Immature natural killer cell (primary cell): ENCODE measurements at places on chromosomes 6 and 20. TPM values are rescaled to one million over a fixed set of nuclear protein-coding genes. Genes with fewer than 3 reads are reported as not detected.

Gene ADTRP
- polyA plus RNA-seq: not detected

DNA sequence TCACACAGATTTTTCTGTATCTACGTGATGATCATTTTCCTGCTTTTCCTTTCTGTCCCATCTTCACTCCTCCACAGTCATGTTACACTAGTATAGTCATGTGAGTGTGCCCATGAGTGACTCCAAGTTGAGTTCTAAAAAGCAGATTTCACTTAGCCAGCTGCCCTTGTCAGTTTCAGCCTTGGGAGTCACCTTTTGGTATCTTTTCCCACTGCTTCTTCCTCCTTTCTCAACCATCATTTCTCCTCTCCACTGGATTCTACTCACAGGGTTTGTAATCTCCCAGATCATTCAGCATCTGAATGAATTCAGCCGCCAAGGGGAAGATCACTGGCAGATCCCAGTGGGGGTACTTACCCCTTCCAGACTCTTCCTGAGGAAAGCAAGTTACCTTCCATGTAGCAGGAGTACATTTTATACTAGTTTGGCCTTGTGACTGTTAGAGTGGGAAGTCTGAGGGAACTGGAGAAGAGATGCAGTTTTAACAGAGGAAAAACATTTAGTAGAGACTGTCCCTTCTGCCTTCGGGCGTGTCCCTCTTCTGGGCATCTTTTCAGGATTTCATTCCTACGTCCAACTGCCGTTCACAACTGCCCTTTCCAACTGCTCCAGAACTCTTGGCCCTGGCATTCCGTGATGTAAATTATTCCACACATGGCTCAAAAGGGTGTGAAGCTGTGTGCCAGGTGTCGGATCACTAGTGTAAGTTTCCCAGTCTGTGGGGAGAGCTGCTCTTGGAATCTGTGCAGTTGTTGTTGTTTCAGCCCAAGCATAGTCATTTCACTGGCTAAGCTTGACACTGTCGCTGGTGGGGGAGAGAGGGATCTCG, 38.9 kb downstream of the BICRAL start:
- peaks cover 27% of the 10 kb centered on the region for H3K4me1 ChIP-seq
- no peak overlapping the region for H3K4me3 ChIP-seq

Gene MED23
- 18.0 TPM for polyA plus RNA-seq

- H3K4me3 ChIP-seq: no peak overlapping the region
- H3K4me1 ChIP-seq: no peaks in the 10 kb centered on the region
- no peaks in the 10 kb centered on the region for H3K27me3 ChIP-seq
Measured at GRCh38 chr6:73560853-73561407, 40.1 kb upstream of the EEF1A1 start.

DNA sequence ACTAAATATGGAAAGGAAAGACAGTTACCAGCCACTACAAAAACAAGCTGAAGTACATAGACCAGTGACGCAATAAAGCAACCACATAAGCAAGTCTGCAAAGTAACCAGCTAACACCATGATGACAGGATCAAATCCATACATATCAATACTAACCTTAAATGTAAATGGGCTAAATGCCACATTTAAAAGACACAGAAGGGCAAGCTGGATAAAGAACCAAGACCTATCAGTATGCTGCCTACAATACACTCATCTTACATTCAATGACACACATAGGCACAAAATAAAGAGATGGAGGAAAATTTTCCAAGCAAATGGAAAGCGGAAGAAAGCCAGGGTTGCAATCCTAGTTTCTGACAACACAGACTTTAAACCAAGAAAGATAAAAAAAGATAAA, 24.1 kb downstream of the HLA-C start:
- no peak overlapping the region for H3K4me3 ChIP-seq
- H3K4me1 ChIP-seq: no peaks in the 10 kb centered on the region
- H3K36me3 ChIP-seq: peaks cover 11% of the 10 kb centered on the region

- H3K4me1 ChIP-seq: peaks cover 98% of the 10 kb centered on the region
- H3K36me3 ChIP-seq: no peaks in the 10 kb centered on the region
- DNase-seq: no peak
- H3K27ac ChIP-seq: peak overlapping the region; percentile 81
- H3K27me3 ChIP-seq: peaks cover 4% of the 10 kb centered on the region
- H3K4me3 ChIP-seq: peak overlapping the region; percentile 70
Measured at GRCh38 chr6:15265787-15266186, 19.9 kb downstream of the JARID2 start.

Gene CEP85L
- 21.5 TPM for polyA plus RNA-seq

- no peak overlapping the region for H3K4me3 ChIP-seq
Measured at GRCh38 chr20:43389211-43389610, 68.5 kb upstream of the SRSF6 start.

- no peak overlapping the region for H3K27ac ChIP-seq
- H3K4me1 ChIP-seq: no peaks in the 10 kb centered on the region
- no peaks in the 10 kb centered on the region for H3K36me3 ChIP-seq
- H3K27me3 ChIP-seq: peaks cover 8% of the 10 kb centered on the region
- DNase-seq: no peak
Measured at GRCh38 chr6:10373642-10374359, 41.1 kb downstream of the TFAP2A start.

Gene CSNK2A1
- polyA plus RNA-seq: 60.1 TPM

GRCh38 chr20:64163776-64164122, 503 bp upstream of the MYT1 start:
- peaks cover 12% of the 10 kb centered on the region for H3K4me1 ChIP-seq
- no peak for DNase-seq
- no peak overlapping the region for H3K27ac ChIP-seq
- H3K36me3 ChIP-seq: no peaks in the 10 kb centered on the region
- peaks cover 10% of the 10 kb centered on the region for H3K27me3 ChIP-seq

- H3K27ac ChIP-seq: no peak overlapping the region
- H3K4me1 ChIP-seq: no peaks in the 10 kb centered on the region
- DNase-seq: no peak
- no peak overlapping the region for H3K4me3 ChIP-seq
- H3K27me3 ChIP-seq: no peaks in the 10 kb centered on the region
- no peaks in the 10 kb centered on the region for H3K36me3 ChIP-seq
Measured at GRCh38 chr6:107540465-107540857, 50.5 kb downstream of the SOBP start.

DNA sequence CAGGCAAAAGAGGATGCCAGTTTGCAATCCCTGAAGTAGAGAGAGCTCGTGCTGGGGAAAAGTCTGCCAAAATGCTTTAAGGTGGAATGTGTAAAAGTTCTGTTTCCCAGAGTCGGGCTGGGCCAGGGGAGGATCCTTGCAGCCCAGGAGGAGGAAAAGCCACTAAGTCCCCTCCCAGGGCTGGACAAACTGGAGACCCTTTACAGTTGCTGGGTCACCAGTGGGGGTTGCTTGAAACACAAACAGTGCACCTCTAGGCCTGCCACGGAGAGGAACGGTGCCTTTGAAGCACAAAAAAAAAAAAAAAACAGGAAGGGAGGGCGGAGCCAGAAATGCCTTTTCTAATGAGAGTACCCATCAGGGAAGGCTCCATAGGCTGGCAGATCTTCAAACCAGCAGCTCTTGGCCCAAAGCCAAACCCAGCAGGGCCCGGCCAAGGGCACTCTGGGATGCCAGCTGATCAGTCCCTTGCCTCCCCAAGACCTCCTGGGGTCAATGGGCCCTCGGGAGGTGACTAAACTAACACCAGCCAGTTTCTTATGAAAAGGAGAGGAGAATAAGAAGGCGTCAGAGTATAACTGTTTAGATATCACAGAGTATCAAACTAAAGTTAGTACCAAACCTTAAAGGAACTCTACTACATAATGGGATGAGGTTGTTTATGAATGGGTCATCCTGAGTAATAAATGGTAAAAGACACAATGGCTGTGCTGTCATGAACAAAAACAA, 23.7 kb downstream of the HLA-A start:
- no peaks in the 10 kb centered on the region for H3K36me3 ChIP-seq
- H3K27ac ChIP-seq: peak overlapping the region; percentile 97
- peaks cover 2% of the 10 kb centered on the region for H3K27me3 ChIP-seq
- H3K4me3 ChIP-seq: peak overlapping the region; percentile 88
